ENCODE measurements at places on chromosomes 6 and 20.

DNA sequence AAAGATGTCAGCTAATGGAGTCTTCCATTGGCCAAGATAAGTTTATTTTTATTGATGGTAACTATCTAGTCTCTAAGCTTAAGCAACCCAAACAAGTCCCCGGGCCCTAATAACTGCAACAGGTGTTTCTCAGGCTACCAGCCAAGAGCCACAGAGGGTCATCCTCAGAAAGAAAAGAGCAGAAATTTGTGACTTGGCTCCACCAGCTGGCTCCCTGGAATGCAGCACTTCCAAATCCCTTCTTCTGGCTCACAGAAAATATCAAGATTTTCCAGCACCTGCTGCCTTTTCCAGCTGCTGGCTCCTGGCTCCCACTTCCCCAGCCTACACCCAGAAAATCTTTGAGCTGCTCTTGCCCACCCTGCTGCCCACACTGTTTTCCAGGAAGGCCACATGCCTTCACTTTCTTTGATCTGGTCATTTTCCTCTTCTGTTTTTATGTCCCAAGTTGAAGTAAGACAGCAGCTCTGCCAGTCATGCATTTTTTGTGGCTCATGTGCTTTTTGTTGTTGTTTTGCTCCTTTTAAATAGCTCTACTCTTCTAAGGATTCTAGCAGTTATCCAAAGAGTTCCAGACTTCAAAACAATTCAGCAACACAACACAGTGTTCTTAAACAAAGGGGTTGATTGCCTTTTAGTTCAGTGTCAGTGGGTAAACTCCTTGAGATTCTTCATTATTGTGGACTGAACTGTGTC lies 151.0 kb upstream of the SMLR1 start:
- DNase-seq, result no peak

DNA sequence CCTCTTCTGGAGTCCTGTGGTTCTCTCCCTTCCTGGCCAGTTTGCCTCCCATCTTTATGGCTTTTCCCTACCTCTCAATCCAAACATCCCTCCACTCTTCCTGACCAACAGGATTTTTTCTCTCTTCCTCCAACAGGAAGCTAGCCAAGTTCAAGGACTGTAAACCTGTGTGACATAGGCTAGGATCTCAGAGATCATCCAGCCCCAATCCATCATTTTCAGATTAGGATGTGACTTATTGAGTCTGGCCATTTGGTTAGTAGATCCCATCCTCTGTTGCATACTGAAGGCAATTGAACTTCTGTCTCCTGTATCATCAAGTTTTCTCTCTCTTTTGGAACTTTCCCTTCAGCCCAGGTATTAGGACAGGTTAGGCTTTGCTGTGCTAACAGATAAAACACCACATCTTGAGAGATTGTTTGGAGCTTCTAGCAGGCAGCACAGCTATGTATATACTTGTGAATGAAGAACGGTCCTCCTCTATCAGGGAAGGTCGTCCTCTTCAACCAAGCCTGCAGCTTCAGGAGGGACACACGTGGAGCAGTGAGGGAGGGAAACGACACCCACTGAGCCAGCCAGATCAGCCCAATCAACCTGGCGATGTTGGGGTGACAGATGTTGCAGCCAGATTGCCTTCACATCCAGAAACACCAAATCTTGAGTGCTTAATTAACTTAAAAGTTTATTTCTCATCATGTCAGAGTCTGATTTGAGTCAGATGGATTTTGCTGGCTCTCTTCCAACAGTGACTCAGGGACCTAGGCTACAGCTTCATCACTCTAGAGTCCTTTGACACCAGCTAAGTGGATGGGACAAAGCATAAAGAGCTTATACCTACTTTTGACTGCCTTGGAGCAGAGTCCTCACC lies 106.8 kb downstream of the GJA10 start:
- DNase-seq, result no peak

- DNase-seq, result no peak
Observed at GRCh38 chr20:63829945-63830835, 874 bp downstream of the ZBTB46 start.

DNA sequence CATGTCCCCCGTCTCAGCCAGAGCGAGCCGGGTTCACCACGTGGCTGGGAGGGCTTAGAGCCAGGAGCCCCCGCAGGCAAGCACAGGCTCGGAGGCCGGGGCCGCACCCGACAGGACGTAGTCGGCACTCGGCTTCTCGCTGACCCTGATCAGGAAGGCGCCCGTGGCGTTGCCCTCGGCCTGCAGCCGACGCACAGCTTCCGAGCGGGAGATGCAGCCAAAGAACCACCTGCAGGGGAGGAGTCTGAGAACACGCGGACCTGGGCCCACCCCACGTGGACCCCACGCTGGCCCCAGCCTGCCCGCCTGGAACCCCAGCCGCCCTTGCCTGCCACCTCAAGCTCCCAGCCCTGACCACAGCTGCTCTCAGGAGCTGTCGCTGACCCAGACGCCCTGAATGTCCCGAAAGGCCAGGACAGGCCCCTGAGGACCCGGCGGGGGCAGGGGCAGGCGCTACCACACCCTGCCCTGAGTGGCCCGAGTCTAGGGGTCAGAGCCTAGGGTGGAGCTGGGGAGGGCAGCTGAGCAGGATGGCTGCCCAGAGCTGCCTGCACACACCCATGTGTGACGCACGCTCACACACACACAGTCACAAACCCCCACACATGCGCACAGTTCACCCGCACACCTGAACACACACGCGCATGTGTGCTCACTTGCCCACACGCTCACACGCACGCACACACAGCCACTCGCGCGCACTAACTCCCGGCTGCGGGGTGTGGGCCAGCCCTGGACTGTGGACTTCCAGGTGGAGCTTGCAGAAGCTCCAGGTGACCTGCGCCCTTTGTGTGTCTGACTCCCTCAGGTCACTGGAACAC lies 2.1 kb downstream of the PTK6 start:
- no peak for DNase-seq

- no peak for DNase-seq
Observed at GRCh38 chr20:57977141-57977540, 251.3 kb downstream of the ANKRD60 start.

Measured in AG09319 (cell line).